ENCODE measurements at places on chromosomes 1 and 21. TPM values are rescaled to one million over a fixed set of nuclear protein-coding genes. Genes with fewer than 3 reads are reported as not detected.

The DDX20 gene
- 4.5 TPM for total RNA-seq

The S100A7A gene
- not detected for total RNA-seq

The CHAF1B gene
- 3.2 TPM for total RNA-seq

DNA sequence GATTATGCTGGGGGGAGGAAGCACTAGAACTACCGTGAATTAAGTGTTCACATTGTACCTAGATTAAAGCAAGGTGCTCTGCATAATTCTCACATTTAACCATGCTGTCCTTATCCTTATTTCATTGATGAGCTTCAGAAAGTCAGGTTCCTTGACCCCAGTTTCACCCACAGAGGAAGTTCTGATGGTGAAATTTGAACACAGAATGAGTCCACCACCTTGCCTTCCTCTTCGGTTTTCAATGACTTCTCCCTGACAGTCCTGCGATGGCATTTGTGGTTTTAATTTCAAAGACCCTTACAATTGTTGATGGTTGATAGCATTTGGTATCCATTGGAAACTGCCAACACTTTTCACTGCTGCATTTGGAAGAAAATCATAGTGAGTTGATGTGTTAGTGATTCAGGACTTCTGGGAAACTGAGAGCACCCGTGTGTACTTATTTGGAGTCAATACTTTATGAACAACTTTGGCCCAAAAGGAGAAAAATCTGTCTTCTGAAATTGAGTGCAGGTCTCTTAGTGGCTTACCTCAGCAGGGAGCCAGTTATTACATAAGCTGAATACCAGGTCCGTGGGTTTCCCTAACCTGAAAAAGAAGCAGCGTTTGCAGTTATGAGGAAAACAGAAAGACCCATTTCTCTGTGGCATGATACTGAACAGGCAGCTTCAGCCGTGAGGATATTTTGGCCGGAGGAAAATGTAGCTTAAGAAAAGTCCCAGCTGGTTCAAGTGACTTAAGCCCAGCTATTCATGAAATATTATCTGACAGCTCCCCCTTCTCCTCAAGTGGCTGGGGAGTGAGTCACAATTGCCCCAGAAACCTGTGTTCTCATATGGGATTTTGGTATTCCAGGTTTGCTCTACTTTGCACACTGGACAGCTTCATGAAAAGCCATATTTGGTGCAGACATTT, 47.5 kb downstream of the ROR1 start:
- no peak for DNase-seq
- no peaks in the 10 kb centered on the region for H3K27me3 ChIP-seq
- H3K4me1 ChIP-seq: no peaks in the 10 kb centered on the region
- no peak overlapping the region for H3K4me3 ChIP-seq

DNA sequence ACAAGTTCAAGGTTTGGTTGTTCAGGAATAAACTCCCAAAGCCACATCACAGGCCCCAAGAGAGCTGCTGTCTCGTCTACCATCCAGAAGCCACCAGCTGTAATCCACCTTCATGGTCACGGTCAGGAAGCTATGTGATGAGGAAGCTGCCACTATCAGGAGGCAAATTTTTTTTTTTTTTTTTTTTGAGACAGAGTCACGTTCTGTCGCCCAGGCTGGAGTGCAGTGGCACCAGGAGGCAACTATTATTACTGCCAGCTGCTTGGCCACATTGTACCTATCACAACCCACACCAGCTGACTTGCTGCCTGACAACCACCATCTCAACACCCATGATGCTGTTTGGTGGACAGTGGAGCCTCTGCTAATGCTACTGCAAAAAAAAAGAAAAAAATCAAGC, 124.1 kb downstream of the OMA1 start:
- H3K27ac ChIP-seq: no peak overlapping the region
- no peaks in the 10 kb centered on the region for H3K27me3 ChIP-seq
- no peak for DNase-seq
- H3K4me1 ChIP-seq: no peaks in the 10 kb centered on the region
- H3K36me3 ChIP-seq: no peaks in the 10 kb centered on the region

DNA sequence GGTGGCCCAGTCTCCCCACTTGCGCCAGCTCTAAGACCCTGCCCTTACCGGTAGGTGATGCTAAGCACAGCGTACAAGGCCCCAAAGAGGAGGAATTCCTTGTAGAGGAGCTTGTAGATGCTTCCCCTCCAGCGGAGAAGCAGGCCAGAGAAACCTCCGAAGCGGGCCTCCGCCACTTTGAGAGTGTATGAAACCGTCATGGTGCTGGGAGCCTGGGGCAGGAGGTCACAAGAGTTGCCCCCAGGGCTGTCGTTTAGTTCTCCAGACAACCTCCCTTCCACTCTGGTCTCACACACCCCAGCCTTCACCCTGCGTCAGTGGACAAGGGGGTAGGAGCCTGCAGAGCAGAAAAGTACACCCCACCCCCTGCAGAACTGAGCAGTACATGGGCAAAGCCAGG, 464 bp downstream of the BEST4 start:
- DNase-seq: no peak
- H3K4me1 ChIP-seq: peaks cover 10% of the 10 kb centered on the region
- H3K27ac ChIP-seq: no peak overlapping the region

GRCh38 chr1:93080179-93080823, 1.2 kb downstream of the MTF2 start:
- DNase-seq: no peak
- H3K27me3 ChIP-seq: no peaks in the 10 kb centered on the region
- peak overlapping the region; percentile 81 for H3K4me3 ChIP-seq
- H3K27ac ChIP-seq: peak overlapping the region; percentile 89
- peaks cover 15% of the 10 kb centered on the region for H3K4me1 ChIP-seq

- peaks cover 3% of the 10 kb centered on the region for H3K4me1 ChIP-seq
- H3K27ac ChIP-seq: no peak overlapping the region
- H3K4me3 ChIP-seq: no peak overlapping the region
Measured at GRCh38 chr1:93140106-93140505, 40.1 kb downstream of the TMED5 start.

All from pancreas (tissue), 10 donors.